Activated CD8-positive, alpha-beta memory T cell treated with anti-CD3 and anti-CD28 coated beads for 1 hour (primary cell): ENCODE measurements at places on chromosomes 1 and 21.

DNA sequence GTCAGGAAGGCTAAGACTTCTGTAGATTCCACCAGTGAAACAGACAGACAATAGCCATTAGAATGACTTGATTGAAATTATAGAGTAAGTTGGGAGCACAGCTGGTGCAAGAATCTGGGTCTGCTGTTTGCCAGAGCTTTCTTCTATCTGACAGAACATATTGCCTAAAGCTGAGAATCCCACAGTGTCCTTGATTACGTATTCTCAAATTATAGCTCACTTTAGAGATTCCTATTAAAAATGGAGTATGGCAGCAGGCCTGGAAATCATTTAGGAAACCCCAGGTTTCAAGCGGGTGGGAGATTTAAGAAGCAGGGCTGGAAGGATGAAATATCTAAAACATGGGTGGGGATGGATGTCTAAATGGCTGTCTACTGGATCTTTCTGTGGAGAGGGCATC, 639.7 kb upstream of the CXADR start:
- DNase-seq: no peak

GRCh38 chr1:21152423-21153100, 24.1 kb downstream of the EIF4G3 start:
- DNase-seq: no peak

DNA sequence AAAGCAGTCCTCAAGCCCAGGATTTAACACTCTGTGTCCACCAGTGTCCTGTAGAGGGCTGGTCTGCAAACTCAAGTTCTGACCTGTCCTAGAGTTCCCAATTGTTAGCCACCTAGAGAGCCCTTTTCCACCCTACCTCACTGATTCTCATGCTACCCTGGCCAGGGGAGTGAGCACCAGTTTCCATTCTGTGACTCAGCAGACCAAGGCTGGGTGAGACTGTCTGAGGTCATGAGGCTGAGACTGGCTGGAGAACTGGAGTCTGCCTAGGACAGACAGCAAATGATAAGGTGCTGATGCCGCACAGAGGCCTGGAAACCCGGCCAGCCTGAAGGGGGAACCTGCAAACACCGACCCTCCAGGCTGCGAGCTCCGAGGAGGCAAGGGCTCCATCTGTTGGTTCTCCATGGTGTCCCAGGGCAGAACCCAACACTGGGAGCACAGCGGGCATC, 13.7 kb downstream of the GLIS1 start:
- no peak for DNase-seq

DNA sequence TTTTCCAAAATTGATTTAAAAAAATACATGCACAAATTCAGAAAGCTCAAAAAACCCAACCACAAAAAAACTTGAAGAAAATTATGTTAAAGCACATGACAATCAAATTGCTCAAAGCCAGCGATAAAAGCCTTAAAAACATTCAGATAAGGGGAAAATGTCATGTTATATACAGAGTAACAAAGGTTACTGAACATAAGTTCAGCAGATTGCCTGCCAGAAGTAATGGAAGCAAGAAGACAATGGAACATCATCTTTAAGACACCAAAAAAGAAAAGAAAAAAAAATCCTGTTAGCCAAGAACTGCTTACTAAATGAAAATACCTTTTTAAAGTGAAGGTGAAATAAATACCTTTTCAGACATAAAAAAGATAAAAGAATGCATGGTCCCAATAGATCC, 147.2 kb upstream of the SGIP1 start:
- no peak for DNase-seq

DNA sequence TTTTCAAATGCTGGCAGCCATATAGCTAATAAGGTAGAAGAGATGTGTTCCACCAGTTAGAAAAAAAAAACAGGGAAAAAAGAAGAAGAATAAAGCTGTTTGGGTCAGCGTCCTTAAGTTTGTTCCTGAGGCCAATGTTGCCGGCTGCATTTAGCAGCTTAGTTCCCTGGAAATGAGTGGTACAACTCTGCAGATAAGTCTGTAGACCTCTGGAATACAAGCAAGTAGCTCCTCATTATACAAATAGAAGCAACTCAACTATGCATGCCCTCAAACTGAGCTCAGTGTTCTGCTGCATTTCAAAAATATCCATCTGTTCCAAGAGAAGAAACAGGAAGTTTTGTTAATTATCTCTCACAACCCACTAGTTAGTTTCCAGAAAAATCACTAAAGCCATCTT, 181.2 kb upstream of the PKN2 start:
- no peak for DNase-seq

DNA sequence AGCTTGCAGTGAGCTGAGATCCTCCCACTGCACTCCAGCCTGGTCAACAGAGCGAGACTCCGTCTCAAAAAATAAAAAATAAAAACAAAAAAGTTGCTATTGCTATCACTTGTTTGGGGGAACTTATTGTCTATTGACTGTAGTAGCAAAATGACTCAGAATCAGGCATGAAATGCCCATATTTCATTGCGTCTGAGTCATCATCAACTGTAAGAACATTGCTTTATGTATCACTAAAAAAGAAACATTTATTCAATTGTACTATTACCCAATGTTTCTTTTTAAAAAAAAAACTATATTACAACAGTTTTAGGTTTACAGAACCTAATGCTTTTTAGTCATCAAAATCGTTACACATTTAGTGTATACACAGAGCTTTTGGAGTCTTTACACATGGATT, 91.0 kb upstream of the FMN2 start:
- no peak for DNase-seq

GRCh38 chr1:99279525-99279924, 15.2 kb downstream of the PLPPR4 start:
- DNase-seq: no peak

DNA sequence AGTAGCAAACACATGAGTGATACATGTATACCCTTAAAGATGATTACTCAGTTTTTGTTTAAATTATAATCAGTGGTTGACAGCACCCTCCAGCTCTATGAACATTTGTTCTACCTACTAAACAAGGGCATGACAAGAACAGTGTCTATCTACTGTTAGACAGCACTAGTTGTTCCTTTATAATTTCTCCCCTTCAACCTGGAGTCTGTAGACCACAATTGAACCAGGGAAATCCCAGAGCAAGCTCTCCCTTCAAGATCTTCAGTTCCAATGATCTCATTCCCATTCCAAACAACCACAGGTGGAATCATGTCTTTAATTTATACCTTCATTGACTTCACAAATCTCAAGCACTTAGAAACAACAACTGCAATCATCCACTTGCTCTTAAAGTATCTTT, 216.1 kb downstream of the HHIPL2 start:
- DNase-seq: no peak

GRCh38 chr21:28334407-28334806, 658.3 kb downstream of the LTN1 start:
- no peak for DNase-seq

GRCh38 chr21:43193088-43193650, 24.4 kb downstream of the CRYAA start:
- no peak for DNase-seq

DNA sequence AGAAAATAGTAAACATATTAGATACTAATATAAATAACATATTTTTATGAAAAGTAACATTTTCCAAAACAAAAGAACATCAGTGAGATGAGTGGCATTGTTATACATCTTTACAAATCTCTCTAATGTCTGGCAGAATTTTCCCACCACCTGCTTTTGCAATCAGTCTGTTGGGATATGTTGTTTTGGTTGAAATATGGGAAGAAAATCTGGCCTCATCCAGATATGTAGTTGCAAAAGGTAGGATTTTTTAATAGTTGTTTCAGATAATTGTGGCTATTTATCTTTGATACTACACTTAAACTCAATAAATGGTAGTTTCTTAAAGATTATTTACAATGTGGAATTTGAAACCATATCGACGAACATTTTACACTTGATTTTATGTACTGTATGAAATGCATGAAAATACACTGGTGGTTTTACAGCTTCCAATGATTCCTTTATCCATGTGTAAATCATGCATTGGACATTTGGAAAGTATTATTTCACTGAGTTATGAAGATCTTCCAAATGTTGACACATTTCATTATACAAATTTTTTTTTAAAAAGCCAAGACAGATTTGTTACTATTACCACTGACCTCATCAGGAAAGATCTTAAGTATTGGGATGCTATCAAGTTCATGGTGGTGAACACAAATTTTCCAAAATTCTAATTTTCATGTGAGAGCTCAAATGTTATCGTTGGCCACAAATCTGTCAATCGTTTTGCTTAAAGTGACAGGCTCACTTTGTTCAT, 74.1 kb upstream of the CD34 start:
- no peak for DNase-seq

- DNase-seq: no peak
These were observed 3.5 kb upstream of the TIAM1 start for GRCh38 chr21:31347435-31348032.

DNA sequence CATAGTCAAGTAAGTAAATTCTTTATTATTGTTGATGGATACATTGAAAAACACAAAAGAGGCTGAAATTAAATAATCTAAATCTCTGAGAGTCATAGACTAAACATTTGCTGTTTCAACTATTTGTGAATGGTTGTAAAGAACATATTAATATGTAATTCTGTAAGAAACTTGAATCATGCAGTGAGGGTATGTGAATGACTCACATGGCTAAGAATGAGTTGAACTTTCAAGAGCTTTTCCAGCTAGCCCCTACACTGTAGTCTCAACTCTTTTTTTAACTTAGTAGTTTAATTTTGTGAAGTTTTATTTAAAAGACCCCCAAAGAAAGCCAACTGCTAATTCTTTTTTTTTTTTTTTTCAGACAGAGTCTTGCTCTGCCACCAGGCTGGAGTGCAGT, 588.1 kb downstream of the DPYD start:
- DNase-seq: no peak

DNA sequence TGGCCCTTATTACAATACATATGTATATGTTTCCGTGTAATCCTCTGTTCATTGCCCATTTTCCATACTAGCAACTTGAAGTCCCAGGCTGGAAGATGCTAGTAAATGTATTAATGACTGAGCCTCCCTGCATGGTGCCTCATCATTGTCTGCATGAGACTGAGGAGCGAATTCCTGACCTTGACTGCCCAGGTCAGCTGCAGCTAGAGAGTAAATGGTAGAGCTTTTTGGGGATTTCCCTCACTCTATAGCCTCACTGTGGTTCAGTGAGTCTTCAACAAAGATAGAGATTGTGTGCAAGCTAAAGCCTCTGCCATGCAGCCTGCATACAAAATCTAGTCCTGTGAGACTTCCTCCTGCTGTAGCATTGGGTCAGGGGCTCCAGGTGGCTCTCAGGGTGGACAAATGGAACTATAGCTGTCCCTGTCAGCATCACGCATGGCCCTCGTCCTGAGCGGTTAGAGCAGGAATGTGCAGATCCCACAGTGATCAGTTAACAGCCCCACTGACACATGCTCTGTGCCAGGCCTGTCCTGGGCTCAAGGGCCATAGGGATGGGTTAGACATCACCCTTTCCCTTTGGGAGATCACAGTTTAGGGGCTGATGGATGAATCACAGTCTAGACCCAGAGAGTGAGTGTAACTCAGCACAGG, 741.7 kb downstream of the MATN1 start:
- DNase-seq: no peak

GRCh38 chr1:66996018-66996682, 57.8 kb downstream of the SLC35D1 start:
- peak; percentile 13 for DNase-seq

DNA sequence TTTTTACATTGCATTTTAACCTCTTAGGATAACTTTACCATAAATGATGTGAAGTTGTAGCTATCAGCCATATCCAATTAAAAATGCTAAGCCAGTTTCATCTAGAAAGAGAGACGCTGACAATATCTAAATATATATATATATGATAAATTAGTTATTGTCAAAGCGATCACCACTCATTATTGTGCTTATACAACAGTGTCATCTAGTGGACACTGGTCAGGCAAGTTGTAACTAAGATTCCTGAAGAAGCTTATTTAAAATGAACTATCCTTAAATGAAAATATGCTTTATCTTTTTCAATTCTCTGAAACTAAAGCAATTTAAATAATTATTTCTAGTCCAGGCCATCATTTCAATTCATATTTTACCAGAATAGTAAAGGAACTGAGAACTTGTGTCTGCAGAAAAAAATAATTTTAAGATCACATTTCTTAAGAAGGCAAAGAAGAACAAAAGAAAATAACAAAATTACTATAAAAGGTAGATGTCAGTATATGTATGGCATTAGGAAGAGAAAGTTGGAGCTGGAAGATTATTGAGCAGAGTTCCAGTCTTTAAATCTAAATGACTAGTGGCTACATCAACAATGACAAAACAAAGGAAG, 193.3 kb upstream of the SNX7 start:
- DNase-seq: no peak

- no peak for DNase-seq
These were observed 203.4 kb upstream of the SPAG17 start for GRCh38 chr1:118388301-118388959.

- no peak for DNase-seq
These were observed 156.7 kb downstream of the NR5A2 start for GRCh38 chr1:200184196-200184595.

DNA sequence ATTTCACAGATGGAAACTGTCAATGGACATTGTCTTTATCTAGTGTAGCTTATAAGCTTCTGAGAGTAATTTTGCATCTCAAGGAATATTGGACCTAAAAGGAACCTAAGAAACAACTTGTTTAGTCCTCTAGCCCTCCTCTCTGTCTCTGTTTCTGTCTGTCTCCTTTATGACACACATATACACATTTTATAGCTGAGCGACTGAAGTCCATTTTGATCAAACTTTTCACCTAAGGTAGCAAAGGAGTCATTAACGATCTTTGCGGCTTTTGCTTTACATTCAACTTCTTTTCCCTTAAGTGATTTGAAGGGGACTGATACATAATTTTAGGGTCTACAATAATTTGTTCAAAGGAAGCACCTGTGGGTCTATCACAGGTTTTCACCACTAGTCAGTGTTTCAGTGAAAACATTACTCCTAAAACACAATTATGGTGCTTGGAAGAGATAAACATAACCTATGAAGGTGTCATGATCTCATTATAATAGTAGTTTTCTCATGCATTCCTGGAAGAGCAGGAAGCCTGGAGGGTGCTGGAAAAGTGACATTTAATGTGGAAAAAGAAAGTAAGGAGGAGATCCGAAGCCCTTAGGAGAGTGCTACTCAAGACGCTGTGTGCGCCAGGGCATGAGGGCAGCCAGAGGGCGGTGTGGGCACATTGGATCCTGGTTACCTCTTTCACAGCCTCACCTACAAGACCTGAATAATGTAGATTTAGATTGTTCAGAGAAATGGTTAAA, 248.6 kb downstream of the DNM3 start:
- peak; percentile 3 for DNase-seq

DNA sequence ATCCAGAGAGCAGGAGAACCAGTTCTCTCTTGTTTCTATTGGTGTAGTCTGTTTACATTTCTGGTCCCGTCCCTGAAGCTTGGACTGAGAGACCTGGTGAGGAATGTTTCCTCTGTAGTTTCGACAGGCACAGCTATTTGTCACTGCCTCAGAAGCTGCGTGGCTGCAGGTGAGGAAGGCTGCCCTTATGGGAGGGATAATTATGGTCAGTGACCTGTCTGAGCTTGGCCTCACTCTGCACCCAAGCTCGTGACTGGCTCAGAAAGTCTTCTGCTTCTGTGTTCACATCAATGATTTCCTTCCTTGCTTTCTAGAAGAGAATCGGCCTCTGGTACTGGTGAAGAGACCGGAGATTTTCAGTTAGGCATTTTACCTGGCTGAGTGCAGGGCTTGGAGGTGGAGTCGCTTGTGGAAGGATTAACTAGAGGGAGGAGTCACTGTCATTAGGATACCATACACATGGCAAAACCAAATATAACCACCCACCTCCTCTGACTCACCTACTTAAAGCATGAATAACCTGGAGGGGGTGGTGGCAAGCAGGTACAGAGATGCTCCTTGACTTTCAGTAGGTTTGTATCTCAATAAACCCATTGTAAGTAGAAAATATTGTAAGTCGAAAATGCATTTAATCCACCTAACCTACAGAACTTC, 19.9 kb upstream of the WDR26 start:
- DNase-seq: no peak
